ENCODE measurements at places on chromosomes 12 and 14.

DNA sequence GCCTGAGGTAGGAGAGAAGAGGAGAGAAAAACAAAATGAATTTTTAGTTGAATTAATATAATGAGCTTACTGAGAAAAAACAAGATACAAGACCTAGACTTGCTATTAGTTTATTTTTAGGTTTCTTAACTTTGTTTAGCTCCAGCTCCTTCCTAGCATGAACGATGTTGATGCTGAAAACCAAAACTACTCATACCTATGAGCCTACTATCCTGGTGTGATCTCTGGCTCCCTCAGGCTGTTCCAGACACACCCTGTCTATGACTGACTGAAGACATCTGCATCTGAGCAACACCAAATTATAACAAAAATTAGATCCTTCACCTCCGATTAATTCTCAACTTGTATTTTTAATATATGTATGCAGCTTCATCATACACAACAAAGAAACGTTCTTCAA is 190.4 kb downstream of the SLC5A8 start:
- no peak for DNase-seq

GRCh38 chr12:39070775-39071174 is 165.4 kb upstream of the CPNE8 start:
- DNase-seq: no peak

- no peak for DNase-seq
These were observed 56.4 kb downstream of the FZD10 start for GRCh38 chr12:130218682-130219081.

- DNase-seq: no peak
These were observed 70.5 kb upstream of the TRIM9 start for GRCh38 chr14:51165415-51165814.

DNA sequence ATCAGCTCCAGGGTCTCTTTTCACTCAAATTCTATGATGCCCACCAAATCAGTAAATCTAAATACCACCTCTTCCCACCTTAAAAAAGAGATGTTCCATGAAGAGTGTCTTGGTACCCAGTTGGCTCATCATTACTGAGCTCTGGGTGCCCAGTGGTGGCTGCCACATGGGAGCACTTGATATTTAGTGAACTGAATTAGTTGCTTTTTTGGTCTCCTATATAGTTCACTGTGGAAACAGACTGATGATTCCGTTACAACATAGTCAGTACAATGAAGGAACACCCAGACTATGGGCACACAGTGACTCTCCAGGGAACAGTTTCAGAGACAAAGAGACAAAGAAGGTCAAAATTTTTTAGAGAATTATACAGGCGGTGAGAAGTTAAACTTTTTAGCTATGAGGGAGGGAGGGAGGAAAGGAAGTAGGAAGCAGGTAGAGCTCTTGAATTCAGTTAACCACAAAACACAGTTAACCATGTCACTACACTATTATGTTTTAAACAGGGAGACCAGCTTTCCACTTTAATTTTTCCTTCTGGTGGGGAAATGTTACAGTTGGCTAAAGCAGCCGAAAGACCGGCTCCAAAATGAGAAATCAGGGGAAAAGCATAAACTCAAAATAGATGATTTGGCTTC is 14.6 kb upstream of the YY1 start:
- DNase-seq: no peak

- no peak for DNase-seq
These were observed 120.3 kb downstream of the ZNF664 start for GRCh38 chr12:124093297-124093696.

GRCh38 chr14:105588236-105588860 is 62.0 kb downstream of the TMEM121 start:
- no peak for DNase-seq

DNA sequence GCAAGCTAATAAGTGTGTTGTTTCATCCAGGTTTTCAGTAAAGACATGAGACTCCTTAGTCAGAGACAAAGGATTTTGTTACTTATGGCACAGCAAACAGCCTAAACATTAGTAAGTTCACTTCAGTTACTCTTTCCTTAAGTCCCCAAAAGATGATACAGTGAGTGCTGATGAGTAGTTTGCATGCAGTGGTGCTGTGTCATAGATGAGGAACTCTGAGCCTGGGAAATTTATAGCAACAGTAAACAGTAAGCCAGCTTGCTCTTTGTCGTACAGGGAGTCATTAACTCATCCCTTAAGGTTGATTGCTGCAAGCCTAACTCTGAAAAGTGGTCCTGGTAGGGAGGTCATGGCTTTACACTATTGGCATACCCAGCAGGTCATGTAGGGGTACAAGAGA is 208.6 kb upstream of the OR4E1 start:
- no peak for DNase-seq

DNA sequence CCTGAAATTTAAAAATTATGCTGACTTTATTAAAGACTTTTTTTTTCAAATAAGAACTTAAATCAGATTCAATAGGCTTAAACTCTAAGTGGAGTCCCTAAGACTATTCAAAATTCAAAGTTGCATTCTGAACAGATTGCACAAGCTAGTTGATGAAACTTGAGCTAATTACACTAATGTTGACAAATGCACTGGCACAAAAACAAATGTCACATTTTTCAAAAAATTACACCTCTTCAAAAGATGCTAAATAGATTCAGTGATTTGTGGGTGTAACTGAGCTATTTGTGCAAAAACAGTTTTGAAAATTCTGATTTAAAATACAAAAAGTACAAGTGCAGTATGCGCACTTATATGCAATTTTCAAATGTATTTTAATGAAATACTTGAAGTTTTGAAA is 205.4 kb downstream of the RERGL start:
- DNase-seq: no peak

DNA sequence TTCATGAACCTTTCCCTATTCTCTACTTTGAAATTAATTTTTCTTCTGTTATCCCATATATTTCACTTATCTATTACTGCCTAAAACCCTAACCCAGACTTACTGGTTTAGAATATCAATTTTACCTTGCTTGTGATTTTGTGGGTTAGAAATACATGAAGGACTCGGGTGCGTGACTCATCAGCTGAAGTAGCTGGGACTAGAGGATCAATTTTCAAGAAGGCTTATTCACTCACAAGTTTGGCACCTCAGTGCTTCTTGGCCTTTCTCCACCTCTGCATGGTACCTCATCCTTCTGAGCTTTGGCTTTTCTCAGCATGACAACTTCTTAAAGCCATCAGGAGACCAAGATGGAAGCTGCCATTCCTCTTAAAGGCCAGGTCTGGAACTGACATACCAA is 57.8 kb downstream of the TMEM117 start:
- DNase-seq: no peak

GRCh38 chr14:35122696-35123387 is 490 bp downstream of the PRORP start:
- DNase-seq: peak; percentile 21

DNA sequence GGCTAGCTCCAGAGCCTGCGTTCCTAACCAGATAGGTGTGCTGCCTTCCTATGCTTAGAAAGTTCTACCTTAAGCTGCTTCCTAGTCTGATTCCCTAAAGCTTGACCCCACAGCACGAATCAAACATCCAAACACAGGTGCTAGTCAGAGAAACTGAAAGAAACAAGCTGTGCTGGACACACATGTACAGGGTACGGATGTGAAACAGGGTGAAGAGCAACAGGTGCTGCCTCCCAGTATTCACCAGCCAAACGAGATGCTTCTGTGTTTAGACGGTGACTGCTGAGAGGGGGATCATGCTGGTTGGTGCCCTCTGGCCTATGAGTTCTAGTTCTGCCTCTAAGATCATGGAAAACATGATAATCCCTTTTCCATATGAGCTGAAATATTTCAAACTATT is 105.3 kb downstream of the GRIP1 start:
- DNase-seq: no peak

DNA sequence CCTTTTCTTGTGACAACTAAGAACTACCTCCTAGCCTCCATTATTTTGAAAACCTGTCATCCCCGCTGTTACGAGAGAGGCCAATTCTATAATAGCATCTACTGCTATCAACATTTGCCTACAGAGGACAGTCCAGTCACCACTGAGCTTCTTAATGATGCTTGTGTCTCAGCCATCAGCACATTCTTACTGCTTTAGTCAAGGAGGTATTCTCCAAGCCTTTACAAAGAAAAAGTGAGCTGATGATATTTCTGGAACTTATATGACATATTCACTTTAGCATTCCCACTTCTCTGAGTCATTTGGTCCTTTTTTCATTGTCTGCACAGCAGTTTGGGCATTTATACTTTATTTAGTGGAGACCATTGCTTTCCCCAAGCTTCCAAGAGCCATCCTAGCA is 497.7 kb upstream of the RPL10L start:
- DNase-seq: no peak

- DNase-seq: peak; percentile 27
These were observed 28.9 kb upstream of the PPM1A start for GRCh38 chr14:60220084-60220483.

All from activated naive CD4-positive, alpha-beta T cell treated with anti-CD3 and anti-CD28 coated beads for 36 hours (primary cell).